ENCODE measurements at places on chromosomes 4 and X.

DNA sequence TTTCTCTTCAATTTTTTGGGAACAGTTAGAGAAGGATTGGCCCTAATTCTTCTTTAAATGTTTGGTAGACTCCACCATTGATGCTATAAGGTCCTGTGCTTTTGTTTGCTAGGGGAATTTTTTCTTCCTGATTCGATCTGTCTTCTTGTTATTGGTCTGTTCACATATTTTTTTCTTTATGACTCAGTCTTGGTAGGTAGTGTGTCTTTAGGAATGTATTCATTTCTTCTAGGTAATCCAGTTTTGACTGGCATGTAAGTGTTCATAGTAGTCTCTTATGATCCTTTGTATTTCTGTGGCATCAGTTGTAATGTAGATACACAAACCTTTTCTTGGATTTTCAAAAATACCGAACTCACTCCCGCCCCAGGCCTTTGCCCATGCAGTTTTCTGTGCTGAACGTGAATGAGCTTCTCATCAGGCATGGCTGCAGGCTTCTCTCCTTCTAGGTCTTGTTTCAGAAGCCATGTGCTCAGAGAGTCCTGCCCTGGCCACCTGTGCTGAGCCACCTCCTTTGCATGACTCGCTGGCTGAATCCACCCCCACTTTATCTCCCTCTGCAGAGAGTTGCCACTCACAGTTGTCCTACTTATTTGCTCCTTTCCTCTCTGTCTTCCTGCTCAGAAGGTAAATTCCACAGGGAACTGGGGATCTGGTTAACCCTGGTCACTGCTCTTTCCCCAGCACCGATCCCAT, 67.0 kb downstream of the STK32B start:
- no peak for DNase-seq

DNA sequence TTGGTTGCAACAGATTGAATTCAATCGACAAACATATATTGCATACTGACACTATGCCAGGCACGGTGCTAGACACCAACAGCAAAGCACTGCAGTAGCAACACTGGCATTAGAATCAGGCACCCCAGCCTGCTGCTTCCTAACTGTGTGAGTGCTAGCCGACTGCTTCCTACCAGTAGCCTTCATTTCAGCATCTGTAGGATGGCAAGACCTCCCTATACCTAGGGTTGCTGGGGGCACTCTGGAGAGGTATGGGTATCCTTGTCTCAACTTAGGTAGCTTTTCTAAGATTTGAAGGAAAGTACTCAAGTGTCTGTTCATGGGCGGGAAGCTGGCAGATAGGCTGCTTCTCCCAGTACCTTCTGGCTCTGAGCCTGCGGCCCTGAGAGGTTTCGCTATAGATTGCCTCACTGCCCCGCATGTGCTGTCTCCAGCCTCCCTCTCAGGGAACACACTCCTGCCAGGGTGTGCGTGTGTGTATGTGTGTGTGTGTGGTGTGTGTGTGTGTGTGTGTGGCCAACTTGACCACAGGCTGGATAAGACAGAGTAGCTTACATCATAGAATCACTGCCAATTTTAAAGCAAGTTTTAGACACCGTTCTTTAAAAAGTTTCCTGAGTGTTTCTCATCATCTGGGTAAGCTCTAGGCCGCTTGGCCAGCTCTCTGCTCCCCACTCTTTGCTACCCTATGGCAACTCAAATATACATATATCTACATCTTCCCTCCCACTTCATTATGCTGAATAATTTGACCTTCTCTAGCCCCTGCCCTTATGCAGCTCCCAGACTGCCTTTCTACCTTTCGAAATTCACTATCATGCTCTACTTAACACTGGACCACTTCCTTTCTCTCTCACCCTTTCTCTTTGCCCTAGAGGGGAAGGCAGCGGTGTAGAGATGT, 97.0 kb upstream of the PJA1 start:
- no peak for DNase-seq

DNA sequence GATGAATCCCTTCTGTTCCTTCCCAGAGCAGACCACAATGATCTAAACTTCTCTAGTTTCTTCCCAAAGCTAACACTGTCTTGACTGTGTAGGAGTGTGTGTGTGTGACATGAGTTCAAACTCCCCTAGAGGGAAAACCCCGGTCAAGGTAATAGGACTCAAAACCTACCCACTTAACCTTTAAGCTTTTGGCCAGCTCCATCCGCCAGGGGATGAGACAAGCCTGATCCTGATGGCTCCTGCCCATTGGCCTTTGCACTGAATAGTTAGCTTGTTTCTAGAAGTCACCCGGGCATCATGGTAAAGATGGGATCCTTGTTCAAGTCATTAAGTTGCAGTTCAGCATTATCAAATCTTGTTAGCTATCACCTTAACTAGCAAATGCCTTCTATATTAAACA, 738.4 kb downstream of the RPA4 start:
- DNase-seq, result no peak

DNA sequence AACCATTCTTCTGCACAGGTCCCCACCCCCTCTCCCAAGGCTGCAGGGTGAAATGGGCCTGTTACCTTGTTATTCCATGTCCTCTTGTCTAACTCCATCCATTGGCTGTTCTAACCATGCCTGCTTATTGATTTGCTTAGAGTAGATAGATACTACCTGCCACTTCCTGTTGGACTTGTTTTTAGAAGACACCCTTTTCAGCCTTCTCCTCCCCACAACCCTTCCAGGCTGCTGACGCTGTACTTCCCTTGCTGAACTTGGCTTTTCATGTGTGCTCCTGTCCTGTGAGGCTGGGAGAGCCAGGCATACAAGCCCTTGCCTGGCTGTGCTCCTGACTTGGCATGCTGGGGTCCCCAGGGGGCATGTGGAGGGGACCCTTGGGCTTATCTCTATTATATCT, 81.9 kb downstream of the AASDH start:
- no peak for DNase-seq

DNA sequence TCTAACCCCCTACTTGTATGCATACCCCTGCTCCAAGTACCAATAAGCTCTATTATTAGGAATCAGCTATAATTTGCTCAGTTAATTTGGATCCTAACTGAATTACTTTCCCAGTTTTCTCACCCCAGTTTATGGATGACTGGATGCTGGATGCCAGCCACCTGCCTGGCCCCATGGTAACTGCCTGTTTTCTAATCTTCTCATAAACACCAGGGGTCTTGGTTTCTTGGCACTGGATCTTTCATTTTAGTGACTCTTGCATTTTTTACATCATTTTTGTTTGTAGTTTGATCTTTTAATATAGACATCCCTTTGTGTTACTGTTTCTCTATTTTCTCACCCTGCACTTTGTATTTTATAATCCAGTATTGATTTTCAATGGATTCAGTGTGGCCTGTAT, 246.8 kb downstream of the ADGRL3 start:
- no peak for DNase-seq

- no peak for DNase-seq
Measured at GRCh38 chr4:63528256-63528991, 880.8 kb downstream of the TECRL start.

DNA sequence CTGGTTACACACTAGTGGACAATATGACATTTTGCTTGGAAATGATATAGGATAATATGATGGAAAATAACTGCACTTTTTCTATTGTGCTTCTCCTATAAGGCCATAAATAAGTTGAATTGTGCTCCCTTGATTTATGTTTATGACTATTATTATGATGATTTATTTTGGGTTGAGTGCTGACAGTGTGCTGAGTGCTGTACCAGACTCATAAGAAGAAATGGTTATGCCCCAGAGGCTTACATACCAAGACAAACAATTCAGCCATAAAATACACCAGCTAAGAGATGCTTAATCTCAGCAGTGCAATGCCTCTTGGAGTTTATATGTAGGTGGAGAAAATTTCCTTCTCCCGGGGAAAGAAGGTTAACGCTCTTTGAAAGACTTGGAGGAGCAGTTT, 199.8 kb upstream of the NOCT start:
- DNase-seq, result no peak

GRCh38 chrX:40073439-40074054, 24.2 kb downstream of the BCOR start:
- DNase-seq, result no peak

DNA sequence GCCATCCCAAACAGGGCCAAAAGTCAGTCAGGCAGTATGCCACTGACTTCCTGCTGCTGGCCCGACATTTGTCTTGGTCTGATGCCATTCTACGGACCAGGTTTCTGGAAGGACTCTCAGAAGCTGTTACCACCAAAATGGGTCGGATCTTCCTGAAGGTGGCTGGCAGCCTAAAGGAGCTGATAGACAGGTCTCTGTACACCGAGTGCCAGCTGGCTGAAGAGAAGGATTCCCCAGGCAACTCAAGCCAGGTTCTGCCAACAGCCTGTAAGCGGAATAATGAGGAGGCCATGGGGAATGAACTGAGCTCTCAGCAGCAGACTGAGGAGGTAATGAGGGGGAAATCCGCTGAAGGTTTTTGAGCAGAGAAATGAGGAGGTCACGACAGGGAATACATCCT, 95.7 kb downstream of the RTL9 start:
- no peak for DNase-seq

DNA sequence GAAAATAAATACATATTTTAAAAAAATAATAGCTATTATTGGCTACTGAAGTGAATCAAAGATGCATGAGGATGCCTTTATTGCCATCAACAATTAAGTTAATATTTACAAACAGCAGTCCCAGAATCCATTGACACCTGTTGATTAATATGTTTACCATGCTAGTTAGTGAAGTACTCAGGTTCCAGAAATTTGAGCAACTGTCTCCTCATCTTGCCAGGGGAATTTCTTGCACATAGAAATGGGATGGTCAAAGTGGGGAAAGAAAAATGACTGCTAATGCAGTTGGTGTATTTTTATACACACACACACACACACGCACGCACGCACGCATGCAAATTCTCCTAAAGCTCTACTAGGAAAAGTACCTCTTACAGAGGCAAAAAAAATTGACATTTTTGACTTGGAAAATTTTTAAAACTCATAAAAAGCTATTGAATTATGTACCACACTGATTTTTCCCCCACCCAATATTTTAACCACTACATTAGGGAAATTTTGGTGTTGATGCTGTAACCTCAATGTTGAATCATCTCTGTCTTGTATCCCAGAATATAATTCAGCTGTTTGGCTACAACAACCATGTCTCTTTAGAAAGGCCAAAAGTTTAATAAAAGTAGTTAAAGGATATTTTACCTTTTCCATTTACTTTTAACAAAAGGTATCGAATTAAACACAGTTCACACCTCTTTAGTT, 105.3 kb upstream of the TMEM150C start:
- no peak for DNase-seq

- DNase-seq, result no peak
Measured at GRCh38 chr4:16199093-16199492, 27.2 kb downstream of the TAPT1 start.

DNA sequence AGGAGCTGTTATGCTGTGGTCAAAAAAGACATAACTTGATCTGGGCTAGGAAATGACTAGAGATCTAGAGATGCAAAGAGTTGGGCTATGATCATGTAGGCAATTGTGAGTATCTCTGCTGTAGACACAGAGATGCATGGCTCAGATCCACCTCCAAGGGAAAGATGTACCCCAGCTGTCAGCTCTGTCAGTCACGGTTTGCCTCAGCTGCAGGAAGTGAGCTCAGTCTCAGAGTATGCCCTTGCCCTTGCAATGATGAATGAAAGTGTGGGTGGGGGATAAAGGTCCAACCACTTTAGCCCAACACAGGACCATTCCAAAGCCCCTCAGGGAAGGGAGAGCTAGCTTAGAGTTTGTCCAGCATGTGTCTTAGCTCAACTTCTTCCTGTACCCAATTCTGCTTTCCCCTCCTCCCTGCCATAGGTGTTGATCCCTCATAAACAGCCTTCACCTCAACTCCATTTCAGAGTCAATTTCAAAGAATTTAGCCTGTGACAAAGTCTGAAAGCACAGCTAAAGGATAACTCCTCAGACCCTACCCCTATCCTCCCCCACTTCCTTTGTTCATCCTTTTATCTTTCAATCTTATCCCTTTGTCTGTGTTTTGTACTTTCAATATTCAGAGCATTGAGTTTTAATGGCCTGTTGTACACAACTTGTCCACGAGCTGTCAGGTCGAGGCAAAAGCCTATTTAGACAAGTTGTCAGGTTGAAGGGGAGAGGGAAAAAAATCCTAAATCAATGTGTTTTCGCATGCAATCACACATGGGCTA, 90.6 kb downstream of the MID1IP1 start:
- DNase-seq, result no peak

DNA sequence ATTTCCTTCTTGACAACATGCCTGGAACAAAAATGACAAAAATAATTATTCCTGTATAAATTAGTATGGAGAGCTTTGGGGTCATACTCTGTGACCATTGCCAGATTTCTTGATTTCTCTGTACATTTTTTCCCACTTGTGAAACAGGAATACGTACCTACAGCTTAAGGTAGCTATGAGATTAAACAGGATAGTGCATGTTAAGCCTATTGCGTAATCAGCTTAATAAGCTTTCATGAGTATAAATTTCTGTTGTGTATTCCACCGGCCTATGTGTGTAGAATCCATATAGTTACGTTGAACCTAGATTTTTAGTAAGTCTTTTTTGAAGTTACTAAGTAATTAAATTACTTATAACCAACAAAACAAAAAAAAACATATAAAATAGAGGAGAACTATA, 334.9 kb downstream of the DCTD start:
- DNase-seq, result no peak

- no peak for DNase-seq
Measured at GRCh38 chr4:6340446-6341015, 70.9 kb downstream of the WFS1 start.

DNA sequence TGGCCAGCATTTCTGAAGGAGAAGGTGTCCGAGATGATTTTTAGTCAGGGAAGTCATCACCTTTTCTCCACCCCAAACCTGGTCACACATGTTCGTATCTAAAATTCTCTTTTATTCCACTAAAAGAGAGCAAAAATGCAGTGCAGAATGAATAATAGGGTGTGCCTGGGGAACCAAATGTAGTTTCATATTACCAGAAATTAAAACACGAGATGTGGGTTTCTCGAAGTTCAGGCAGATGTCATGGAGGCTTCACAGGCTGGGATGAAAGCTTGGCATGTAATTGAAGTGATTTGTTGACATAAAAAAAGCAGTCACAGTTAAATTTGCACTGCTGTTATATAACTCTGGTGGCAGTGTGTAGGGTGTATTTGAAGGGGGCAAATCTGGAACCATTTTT, 165.5 kb upstream of the PDE5A start:
- no peak for DNase-seq

DNA sequence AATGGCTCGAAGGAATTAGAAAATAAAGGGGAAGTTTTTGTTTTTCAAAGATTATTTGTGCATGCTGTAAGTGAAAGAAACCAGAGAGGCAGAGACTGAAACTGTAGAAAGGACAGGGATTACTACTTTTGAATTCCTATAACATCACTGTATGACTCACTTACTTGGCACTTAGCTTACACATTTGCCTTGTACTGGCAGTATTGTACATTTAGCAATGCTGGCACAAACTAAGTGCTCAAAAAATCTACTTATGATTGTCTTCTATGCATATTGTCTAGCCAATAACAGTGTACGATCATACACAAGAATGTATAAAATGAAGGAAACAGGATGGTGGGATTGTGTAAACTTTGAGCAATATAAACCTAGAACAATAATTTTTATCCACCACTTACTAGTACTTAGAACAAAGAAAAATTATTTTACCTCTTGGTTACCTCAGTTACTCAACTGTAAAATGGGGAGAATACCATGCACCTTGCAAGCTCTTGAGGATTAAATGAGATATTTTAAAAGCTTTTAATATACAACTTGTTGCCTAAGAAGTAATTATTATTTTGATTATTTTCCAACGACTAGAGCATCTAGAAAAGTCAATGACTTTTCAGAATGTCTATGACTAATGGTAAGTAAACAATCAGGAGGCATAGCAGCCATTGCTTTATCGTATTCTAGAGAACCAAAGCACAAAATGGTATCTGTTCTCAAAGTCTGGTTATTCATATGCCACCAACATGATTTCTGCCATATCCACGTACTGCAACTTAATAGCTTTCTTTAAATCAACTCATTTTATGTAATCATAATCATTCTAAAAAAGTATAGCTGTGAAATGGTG, 4.7 kb downstream of the FAM120C start:
- no peak for DNase-seq

Data from stimulated activated CD8-positive, alpha-beta memory T cell treated with anti-CD3 and anti-CD28 coated beads, Interleukin-12 subunit alpha, Interleukin-12 subunit beta, amount 100 ng/mL, for 4 hours (primary cell).